Hindlimb muscle (tissue), 1 donor: ENCODE measurements at places on chromosomes 6 and 20. TPM values are rescaled to one million over a fixed set of nuclear protein-coding genes. Genes with fewer than 3 reads are reported as not detected.
A peak's percentile ranks its signal among the peaks of the same experiment; 100 is the strongest.

XKR7 gene
- polyA plus RNA-seq, result 0.05 TPM

WFDC10A gene
- not detected for polyA plus RNA-seq

MEP1A gene
- polyA plus RNA-seq, result not detected

HFE gene
- polyA plus RNA-seq, result 5.9 TPM

KCNQ5 gene
- 0.76 TPM for polyA plus RNA-seq

TUBE1 gene
- 19.5 TPM for polyA plus RNA-seq

GRCh38 chr6:22664968-22665367, 95.6 kb downstream of the HDGFL1 start:
- no peak for DNase-seq

DNA sequence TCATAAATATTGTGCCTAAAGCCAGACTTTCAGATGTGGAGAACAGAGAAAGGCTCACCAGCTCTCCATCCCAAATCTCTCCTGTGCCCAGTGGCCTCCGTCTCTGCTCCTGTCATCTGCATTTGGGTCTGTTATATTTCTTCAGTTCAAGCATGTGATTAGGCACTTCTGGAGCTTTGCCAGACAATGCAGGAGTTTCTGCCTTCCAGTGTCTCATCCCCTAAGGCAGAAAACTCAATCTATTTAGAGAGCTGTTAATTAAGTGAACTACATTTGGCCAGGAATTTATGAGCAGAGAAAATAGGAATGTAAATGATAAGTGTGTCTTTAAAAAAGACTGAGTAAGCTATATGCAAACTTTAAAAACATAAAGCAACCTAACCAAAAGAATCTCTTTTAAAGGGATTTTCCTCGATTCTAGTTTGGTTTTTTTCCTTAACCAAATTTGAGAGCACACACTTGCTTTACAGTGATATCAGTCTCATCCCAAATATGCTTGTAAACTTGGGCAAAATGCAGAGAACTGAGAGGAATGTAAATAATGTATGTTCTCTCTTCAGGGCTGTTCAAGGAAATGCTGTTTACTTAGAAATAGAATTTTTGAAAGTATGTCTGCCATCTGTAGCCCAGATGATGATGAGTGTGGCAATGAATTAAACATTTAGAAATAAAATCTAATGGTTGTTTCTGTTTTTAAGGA, 113.9 kb downstream of the ELOVL4 start:
- no peak for DNase-seq

DNA sequence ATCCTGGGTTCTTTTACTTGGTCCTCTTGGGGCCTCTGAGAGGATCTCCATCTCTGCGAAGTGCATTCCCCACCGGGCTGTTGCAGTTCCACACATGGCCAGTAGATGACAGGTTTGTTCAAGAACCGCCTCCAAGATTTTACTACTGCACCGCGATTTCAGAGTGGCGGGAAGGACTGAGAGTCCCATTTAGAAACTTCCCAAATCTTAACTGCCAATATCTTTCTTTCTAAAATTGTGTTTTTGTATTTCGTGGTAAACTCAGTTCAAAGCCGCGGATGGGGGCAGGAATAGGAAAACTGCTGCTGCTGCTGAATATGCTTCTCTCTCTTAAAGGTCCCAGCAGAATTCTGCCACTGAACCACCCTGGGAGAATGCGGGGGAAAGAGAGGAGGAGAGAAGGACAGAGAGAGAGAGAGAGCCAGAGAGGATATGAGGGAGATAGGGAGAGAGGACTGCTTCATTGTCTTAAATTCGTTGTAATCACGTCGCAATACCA, 8.6 kb upstream of the BTNL2 start:
- DNase-seq, result peak; percentile 68

- peak; percentile 89 for DNase-seq
Measured at GRCh38 chr6:27873021-27873940, 38.9 kb downstream of the OR2B2 start.

DNA sequence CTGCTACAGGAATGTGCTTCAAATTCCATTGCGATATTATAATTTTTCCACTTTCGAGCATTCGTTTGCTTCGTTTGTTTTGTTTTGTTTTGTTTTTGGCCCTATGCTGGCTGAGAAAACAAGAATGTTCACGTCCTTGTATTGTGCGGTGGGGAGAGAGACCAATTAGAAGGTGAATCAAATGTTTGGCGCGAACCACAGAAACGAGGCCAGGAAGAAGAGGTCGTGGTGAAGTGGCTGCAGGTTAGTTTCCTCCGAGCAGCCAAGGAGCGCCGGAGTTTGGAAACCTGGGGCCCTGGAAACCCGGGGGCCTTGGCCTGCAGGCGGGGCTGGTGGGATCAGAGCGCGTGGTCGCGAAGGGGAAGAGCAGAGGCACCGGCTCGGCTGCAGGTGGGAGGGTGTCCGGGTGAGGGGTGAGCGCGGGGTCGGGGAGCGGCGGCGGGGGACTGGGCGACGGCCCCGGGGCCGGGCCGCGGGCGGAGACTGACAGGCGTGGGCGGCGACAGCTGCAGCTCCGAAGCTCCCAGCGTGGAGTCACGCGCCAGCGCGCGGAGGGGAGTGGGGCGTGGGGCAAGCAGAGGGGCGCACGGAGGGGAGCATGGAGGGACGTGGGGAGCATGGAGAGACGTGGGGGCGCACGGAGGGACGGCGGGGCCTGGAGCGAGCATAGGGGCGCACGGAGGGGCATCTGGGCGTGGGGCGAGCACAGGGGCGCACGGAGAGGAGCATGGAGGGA, 141.5 kb upstream of the PDE10A start:
- peak; percentile 57 for DNase-seq

DNA sequence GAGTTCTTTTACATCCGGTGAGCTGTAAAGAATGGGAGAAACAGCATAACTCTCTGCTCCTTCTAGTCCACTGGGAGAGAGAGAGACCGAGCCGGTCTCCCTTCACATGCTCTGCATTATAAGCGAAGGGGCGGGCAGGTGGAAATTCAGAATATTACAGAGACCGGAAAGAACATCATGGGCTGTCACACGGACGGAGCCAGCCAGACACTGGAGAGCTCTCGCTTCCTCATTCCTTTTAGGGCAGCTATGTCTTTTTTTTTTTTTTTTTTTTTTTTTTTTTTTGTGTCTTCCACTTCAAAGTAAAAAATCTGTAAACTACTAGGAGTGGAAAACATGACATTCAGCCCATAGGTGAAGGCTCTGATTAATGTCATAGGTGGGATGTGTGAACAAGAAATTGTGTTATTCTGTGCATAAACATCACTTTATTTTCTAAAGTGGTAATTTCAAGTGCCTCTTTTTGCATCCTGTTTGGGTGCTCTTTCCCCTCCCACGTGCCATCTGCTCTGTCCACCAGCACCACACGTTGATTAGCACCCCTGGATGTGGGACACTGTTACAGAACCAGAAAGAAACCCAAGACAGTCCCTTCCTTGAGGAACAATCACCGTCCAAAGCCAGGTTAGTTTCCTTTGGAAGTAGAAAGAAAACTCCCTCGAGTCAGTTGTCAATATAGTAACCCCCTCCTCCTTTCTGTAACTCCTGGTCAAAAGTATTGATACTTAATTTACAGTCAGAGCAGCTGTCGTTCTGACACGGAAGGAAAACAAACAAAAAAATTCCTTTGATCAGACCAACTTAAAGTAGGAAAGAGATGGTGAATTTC, at the start of gene TAGAP:
Gene TAGAP (minus strand): TSS at position 93 of the 829 bp plus-strand sequence. CDS start 845 bp downstream, outside the sequence.
- DNase-seq, result peak; percentile 66

- DNase-seq, result no peak
Measured at GRCh38 chr20:10430000-10430466, 4.0 kb downstream of the MKKS start.

- DNase-seq, result no peak
Measured at GRCh38 chr20:53040693-53041589, 68.8 kb downstream of the TSHZ2 start.

GRCh38 chr20:30168800-30169138, 1088.7 kb upstream of the DEFB115 start:
- no peak for DNase-seq

DNA sequence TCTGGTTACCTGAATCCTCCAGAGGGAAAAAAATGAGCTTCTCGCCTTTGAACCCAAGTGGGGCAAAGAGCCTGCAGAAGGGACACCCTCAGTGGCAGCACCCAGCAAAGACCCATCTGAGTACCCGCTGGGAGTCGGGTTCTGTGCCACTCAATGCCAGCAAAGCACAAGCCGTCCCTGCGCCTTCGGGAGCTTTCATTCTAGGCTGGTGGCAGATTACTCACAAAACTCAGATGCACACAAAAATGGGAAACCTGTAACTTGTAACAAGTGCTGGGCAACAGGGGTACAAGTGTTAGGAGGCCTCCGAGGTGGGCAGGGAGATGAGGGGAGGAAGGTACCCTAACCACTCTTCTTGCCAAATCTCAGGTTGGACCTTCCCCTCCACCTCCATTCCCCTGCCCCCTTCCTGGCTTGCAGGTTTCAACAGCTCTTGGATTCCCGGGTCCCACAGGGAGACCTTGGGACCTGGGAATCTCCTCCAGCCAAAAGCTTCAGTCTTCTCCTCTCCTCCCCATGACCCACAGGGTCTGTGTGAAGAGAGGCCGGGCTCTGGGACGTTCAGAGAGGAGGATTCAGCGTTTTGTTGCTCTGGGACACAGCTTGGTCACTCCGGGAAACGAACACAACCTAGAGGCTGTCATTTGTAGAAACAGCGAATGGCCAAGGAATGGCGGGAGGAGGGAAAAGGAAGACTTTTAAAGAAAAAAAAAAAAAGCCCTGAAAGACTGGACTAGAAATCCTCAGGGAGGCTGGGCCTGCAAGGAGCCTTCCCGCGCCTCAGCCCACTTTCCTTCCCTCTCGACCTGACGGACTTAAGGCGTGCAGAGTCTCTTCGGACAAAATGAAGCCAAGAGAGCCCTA, 1.2 kb upstream of the PARD6B start:
- DNase-seq, result no peak

- no peak for DNase-seq
Measured at GRCh38 chr20:48910347-48910781, 11.1 kb upstream of the ARFGEF2 start.

GRCh38 chr6:169800116-169800667, 48.8 kb downstream of the ERMARD start:
- no peak for DNase-seq

GRCh38 chr6:64553249-64553786, 917.7 kb downstream of the PHF3 start:
- no peak for DNase-seq

- DNase-seq, result peak; percentile 51
Measured at GRCh38 chr6:27332692-27333641, 20.9 kb upstream of the POM121L2 start.

- no peak for DNase-seq
Measured at GRCh38 chr6:45611491-45611890, 233.8 kb upstream of the SUPT3H start.

DNA sequence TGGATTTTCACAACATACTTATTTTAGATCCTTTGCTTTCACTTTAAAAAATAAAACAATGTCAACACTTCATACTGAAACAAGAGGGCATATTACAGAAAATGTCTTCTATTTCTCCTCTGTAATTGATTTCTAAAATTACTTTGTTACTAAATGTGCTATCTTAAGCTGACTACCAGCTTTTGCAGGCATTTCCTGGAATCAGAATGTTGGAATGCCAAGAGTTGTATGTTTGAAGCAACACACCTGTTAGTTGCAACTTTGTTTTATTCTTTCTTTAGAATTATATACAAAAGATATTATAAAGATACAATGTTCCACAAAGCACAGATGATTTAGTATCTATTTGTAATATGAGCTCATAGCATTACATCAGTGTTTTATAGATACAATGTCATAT, 62.5 kb upstream of the TMEM170B start:
- no peak for DNase-seq

DNA sequence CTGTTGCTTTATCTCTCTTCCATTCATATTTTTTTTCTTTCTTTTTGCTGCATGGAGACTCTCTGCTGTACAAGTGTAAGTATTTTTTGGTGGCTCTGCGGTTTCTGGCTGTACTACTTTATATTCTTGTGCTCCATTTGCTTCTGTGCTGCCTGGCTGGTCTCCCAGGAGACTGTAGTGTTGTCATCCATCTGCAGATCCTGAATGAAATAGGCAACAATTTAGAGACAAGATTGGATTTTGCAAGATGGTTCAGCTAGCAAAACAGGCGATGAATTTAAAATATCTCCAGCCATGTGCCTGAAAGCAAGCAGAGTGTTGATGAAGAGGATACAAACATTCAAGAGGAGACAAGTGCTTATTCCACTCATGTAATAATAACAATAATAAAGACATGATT, 75.1 kb upstream of the SCGN start:
- no peak for DNase-seq

DNA sequence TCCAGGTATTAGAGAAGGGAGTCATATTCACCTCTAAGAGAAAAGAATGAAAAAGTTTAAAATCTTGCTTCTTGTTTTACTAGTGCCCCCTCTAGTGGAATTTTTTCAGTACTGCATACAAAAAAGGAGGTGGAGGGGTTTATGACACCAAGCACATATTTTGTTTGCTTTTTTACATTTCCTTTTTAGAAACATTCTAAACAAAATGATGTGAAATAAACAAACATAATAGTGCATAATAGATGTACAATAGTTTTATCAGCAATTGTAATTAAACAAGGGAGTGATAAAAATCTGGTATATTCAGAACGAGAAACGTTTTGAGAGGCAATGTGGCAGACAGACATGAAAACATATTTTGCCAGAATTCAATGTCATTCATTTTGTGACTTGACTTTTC, 111.0 kb upstream of the TFAP2D start:
- peak; percentile 20 for DNase-seq

GRCh38 chr6:166744223-166745134, 117.4 kb upstream of the RPS6KA2 start:
- no peak for DNase-seq
